H9 (cell line): ENCODE measurements at places on chromosomes 7 and 10. TPM values are rescaled to one million over a fixed set of nuclear protein-coding genes. Genes with fewer than 3 reads are reported as not detected.

GRCh38 chr7:131013716-131014115, 279.7 kb upstream of the KLF14 start:
- no peak for DNase-seq

DNA sequence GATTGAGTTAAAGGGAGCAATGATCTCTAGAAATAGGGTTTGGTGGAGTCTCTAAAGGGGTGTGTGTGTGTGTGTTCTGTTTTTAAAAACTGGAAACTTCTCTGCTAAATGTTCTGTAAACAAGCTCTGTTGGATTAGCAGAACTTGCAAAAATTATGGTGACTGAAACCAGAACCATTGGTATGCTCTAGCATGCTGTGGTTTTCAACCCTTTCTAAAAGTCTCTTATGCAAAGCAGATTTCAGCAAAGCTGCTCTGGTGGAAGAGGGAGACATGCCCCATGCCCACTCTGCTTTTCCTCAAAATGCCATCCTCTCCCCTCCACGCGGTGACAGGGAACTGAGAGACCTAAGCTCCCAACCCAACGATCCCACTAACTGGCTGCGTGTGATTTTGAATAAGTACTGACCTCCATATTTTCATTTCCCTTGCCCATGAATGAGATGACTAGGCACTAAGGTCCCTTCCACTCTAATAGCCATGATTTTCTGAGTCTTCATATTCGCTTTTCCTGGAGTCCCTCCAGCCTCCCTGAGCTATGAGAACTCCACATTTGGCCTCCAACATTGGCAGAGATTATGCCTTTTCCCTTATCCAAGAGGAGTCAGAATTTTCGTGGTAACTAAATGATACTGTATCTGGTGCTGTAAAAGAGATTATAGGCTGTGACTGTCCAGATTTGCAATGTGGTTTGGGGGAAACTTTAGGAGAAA, 117.3 kb upstream of the PALS2 start:
- no peak for DNase-seq

DNA sequence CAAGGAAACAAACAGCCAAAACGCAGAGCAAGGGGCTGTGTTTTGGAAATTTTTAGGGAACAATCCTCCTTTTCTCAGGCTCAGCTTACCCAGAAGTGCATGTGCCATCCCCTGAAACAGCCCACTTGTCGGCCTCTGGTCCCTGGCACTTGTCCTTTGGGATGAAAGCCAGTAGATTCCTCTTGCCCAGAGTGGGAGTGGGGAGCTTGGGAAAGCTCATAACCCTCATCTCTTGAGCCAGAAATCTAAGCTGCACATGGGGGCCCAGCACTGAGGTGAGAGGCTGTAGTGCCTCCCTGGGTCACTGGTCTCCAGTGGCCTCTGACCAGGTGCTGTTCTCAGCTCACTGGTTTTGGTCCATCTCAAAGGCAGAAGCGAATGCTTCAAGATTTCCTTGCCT, 150.3 kb downstream of the RNF216 start:
- DNase-seq, result no peak

DNA sequence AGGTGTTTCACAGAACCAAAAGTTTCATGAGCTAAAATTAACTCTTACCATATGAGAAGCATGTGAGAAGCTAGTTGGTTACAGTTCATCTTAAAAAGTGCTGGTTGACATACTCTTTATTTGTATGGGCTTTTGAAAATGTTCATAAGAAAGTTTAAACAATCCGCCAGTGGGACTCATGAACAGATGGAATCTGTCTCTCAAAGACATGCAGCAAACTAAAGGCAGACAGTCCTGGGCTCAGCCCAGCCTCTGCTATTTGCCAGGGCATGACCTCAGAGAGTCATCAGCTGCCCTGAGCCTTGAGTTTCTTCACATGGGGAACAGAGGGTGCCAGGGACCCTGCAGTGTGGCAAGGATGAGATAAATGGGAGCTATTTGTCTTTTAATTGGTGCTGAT, 3.2 kb downstream of the PYROXD2 start:
- DNase-seq, result no peak

DNA sequence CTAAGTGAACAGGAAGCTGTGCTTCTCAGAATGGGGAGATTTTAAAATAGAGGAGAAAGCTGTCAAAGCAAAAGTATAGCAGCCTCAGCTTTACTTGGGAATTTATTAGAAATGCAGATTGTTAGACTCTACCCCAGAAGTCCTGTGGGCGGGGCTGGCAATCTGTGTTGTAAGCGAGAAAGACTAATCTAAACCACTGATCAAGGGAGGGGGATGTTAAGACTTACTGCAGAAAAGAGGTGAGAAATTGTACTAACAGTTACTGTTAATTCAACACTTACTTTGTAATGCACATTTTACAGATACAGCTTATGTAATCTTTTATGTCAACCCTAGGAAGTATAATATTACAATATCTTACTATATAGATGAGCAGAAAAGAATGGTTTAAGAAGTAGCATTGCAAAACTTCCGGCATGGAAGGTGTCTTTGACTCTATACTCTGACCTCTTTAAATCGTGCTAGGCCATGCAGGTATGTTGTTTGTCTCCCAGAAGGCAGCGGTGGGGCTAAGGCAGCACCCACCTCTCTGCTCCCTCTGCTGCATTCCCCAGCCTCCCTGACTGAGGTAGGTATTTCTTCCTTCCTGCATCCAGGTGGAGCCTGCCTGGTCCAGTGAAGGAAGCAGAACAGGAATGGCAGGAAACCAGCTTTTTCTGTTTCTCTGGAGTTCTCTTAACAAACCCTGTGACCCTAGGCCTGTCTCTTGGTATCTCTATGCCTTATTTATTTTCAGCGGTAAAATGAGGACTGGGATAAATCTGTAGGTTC, 462.2 kb downstream of the AUTS2 start:
- peak; percentile 65 for DNase-seq

- no peak for DNase-seq
Observed at GRCh38 chr7:80675090-80675489, 36.6 kb downstream of the CD36 start.

- DNase-seq, result no peak
Observed at GRCh38 chr7:69882269-69882668, 284.0 kb downstream of the AUTS2 start.

- no peak for DNase-seq
Observed at GRCh38 chr7:26320878-26321277, 29.2 kb downstream of the SNX10 start.

GRCh38 chr10:89392974-89393373, 551 bp downstream of the IFIT1 start:
- no peak for DNase-seq

- no peak for DNase-seq
Observed at GRCh38 chr10:60819271-60819670, 41.0 kb downstream of the CDK1 start.

- peak; percentile 34 for DNase-seq
Observed at GRCh38 chr10:24382979-24383663, 174.2 kb downstream of the KIAA1217 start.

DNA sequence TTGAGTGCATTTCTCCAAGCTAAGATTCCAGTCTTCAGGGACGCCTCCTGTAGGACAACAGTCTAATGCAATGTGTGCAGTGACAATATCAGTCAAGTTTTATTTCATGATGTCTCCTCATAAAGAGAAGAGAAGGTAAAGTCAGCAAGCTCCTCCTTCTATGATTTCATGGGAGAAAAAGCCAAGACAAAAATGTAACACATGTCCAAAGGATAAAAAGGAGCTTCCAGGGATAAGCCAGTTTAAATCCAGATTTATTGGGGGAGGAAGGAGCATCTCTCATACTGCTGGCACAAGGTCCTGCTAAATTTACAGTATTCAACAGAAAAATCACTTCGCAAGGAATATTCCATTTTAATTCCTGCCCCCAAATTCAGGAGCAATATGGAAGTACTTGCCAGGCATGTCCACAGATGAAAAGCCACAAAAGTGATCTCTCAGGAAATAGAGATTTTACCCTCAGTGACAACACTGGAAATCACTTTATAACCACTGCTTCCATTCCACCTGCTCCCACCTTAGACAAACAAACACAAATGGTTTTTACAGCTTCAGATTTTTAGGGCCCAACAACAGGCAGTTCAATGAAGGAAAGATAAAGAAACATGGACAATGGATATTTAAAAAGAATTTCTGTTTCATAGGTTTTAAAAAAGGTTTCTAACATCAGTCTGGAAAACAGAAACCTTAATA, 677.5 kb upstream of the C7orf33 start:
- DNase-seq, result no peak

- DNase-seq, result no peak
Observed at GRCh38 chr7:155172141-155172540, 102.0 kb downstream of the HTR5A start.

GRCh38 chr10:79413196-79413595, 32.2 kb downstream of the ZCCHC24 start:
- DNase-seq, result no peak

DNA sequence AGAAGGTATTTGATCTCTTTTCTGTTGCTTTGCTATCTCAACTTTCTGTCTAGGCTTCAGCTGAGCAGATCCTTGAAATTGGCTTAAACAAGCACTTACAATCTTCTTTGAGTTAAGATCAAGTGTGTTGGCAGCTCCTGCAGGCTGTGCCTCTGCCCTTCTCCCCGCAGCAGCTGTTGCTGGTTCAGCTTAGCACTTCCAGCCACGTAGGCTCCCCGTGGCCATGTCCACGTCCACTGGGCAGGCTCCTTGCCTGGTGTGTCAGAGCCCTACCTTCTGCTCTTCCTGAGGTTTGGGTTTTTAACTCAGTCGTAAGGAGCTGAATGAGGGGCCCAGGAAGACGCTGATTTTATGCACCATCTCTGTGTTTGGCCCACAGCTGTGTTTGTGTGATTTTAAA, 47.2 kb downstream of the CAMK1D start:
- DNase-seq, result no peak

- DNase-seq, result no peak
Observed at GRCh38 chr7:67512481-67512880, 515.8 kb downstream of the TYW1 start.

- DNase-seq, result no peak
Observed at GRCh38 chr10:24926557-24926956, 25.8 kb downstream of the PRTFDC1 start.

- no peak for DNase-seq
Observed at GRCh38 chr10:119412244-119413092, 130.1 kb downstream of the RGS10 start.

DNA sequence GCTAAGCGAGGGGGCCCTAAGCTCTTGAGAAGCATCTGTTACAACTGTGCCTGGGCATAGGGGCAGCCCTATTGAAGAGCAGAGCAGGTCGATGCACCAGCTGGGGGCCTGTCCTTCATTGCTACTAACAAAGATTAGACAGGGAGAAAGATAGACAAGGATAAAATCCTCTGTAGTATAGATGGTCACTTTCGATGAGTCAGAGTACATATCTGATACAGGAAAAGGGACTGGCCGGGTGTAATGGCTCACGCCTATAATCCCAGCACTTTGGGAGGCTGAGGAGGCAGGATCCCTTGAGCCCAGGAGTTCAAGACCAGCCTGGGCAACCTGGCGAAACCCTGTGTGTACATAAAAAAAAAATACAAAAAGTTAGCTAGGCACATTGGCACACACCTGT, 13.6 kb downstream of the OPTN start:
- DNase-seq, result no peak

DNA sequence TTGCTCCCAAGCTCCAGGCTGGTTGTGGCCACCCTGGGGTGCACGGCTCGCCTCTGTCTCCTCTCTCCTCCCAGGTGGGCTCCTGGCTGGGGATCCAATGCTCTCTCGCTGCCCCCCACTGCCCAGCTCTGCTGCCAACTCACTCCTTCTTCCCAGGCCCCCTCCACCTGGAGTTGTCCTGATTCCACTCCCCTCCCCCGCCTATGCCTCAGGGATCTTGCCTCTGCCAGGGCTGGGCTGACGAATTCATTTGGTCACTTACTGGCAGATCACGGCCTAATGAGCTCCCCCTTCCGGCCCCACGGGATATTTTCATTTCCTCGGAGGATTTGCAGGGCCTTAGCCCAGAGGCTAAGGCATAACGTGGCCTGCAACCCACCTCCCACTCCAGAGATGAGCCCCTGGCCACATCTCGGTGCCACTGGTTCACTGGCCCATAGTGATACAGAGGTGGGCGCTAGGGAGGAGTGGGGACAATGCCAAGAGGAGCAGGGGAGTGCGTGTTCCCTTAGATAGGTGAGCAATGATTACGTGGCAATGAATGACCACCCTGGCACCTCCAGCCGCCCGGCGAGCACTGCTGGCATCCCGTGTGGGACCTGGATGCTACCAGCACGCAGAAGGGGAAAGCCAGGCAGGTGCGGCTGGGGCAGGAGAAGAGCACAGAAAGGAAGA, 344.6 kb upstream of the SHH start:
- DNase-seq, result peak; percentile 64

GRCh38 chr7:74002474-74003017, 25.4 kb upstream of the ELN start:
- DNase-seq, result no peak

DNA sequence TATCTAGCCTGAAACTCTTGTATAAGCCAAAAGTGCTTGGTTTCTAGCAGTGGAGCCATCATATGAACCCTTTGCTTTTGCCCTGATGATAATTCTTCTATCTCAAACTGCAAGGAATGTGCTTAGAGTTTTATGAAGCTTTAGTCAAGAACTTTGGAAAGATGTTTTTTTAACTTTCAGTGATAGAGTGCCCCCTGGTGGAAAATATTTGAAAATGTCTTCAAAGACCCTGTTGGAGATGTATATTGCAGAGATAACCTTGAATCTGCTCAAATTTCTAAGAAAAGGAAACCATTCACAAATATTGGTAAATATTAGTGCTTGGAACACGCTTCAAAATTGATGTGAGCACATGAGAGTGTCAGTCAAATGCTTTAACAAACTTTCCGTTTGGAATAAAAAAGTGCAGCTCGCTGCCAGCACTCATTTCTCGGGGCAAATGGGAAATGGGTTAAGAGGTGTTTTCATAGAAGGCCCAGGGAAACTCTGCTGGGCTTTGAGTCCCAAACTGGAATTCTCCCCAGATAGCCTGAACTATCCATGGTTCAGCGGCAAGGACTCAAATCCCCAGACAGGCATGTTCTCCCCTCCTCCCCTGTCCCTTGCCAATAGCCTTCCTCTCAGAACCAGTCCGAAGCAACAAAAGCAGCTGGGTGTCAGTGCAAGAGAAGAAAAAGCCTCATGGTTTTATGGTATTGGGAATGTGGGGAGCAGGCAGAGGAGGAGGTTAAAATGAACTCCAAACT, 129.3 kb downstream of the MYOF start:
- DNase-seq, result no peak

GRCh38 chr7:44141221-44141850, at the start of gene MYL7:
Gene MYL7 (minus strand): TSS chr7:44141332. CDS start chr7:44141305, 27 bp downstream.
- no peak for DNase-seq

GRCh38 chr7:98556288-98556687, 60.8 kb upstream of the NPTX2 start:
- DNase-seq, result no peak

- DNase-seq, result no peak
Observed at GRCh38 chr10:78777466-78777865, 291.3 kb upstream of the ZMIZ1 start.

- DNase-seq, result no peak
Observed at GRCh38 chr7:22728401-22729029, 1.5 kb downstream of the IL6 start.

The ZNF365 gene
- 0.46 and 0.59 TPM in 2 replicates for total RNA-seq

The FBXO24 gene
- total RNA-seq, result 0.85 and 1.3 TPM in 2 replicates

The AKR1C4 gene
- not detected in 2 replicates for total RNA-seq

The LIPM gene
- total RNA-seq, result not detected in 2 replicates

The STARD3NL gene
- total RNA-seq, result 33.5 and 36.5 TPM in 2 replicates

The MMD2 gene
- total RNA-seq, result 0.11 and 0.20 TPM in 2 replicates

The ITIH5 gene
- 1.1 and 1.3 TPM in 2 replicates for total RNA-seq

The FEZF1 gene
- total RNA-seq, result 37.8 and 41.5 TPM in 2 replicates

The IDI2 gene
- not detected in 2 replicates for total RNA-seq

The SPDYE16 gene
- total RNA-seq, result not detected in 2 replicates

The SLC29A4 gene
- total RNA-seq, result 12.4 and 13.3 TPM in 2 replicates

The BICC1 gene
- total RNA-seq, result 0.57 and 0.64 TPM in 2 replicates

The C7orf57 gene
- 0.35 TPM in 1 of 2 replicates, not detected in the other for total RNA-seq
